Neuronal stem cell (in vitro differentiated cells): ENCODE measurements at places on chromosomes 11 and 22.
A peak's percentile ranks its signal among the peaks of the same experiment; 100 is the strongest.

GRCh38 chr11:70495351-70496310 is 97.3 kb downstream of the CTTN start:
- peaks cover 21% of the 10 kb centered on the region for H3K36me3 ChIP-seq
- H3K4me3 ChIP-seq: no peak overlapping the region
- H3K27ac ChIP-seq: no peak overlapping the region
- peaks cover 21% of the 10 kb centered on the region for H3K4me1 ChIP-seq

DNA sequence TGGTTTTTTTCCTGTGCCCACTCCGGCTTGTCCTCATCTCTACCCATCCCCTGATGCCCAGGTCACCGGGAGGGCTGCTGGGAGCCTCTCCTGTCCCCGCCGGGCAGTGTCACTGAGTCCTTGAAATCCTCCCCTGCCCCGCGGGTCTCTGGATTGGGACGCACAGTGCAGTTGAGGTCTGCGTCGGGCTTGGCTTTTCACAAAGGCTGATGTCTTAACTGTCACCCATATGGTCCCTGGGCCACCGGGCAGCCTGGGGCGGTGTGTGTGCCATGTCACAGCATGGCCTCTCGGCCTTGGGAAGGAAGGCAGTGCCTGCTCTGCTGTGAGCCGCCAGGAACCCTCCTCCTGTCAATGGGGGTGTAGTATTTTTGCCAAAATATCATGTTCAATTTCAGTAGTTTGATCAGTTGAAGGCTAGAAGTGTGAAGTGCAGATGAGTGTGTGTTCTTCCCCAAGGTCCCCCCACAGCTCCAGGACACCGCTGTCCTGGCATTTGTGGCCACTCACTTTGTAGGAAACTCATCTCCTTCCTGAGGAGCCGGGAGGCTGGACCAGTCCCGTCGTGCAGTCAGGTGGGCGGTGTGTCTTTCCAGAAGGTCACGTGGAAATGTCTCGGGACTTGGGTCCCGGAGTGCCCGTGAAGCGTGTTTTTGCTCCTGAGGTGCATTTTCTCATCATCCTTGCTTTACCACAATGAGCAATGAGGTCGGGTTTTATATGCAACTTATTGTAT is 37.6 kb downstream of the CTTN start:
- H3K27ac ChIP-seq: no peak overlapping the region
- DNase-seq: no peak
- H3K36me3 ChIP-seq: peaks cover 60% of the 10 kb centered on the region
- H3K27me3 ChIP-seq: no peaks in the 10 kb centered on the region
- H3K4me1 ChIP-seq: no peaks in the 10 kb centered on the region

DNA sequence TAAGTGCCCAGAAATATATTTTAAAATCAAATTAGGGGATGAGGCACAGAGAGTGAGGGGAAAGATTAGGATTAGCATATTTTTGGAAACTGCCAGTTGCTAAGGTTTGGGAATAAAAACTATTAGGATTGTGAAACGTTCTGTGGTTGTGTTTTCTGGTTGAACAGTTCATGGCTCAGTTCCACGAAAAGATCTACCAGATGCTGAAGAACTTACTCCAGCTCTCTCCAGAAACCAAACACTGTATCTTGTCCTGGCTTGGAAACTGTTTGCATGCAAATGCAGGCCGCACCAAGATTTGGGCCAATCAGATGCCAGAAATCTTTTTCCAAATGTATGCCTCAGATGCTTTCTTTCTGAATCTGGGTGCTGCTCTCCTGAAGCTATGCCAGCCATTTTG is 15.3 kb downstream of the UBE4A start:
- H3K4me3 ChIP-seq: no peak overlapping the region
- no peaks in the 10 kb centered on the region for H3K27me3 ChIP-seq
- peaks cover 18% of the 10 kb centered on the region for H3K36me3 ChIP-seq
- no peak for DNase-seq
- no peaks in the 10 kb centered on the region for H3K4me1 ChIP-seq

DNA sequence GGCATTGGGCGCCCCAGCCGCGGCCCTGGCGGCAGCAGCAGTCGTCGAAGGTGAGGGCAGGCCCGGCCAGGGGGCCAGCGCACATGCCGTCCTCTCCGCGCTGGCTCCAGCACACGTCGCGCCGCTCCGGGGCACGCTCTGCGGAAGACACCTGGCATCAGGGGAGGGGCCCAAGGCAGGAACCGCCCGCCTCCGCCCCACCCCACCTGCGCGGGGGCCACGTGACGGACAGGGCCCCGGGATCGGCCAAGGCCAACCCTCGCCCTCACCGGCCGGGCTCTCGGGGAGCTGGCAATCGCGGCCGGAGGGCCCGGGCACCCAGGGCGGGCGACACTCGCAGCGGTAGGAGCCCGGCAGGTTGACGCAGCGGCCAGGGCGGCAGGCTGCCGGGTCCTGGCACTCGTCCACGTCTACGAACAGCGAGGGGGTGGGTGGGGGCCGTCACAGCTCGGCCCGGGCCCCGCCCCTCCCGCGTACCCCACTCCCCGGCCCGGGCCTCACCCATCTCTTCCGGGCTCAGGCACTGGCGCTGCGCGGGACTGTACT is 14.9 kb downstream of the SCYL1 start:
- DNase-seq: no peak
- no peaks in the 10 kb centered on the region for H3K27me3 ChIP-seq
- H3K4me1 ChIP-seq: no peaks in the 10 kb centered on the region
- H3K27ac ChIP-seq: no peak overlapping the region
- H3K4me3 ChIP-seq: no peak overlapping the region

DNA sequence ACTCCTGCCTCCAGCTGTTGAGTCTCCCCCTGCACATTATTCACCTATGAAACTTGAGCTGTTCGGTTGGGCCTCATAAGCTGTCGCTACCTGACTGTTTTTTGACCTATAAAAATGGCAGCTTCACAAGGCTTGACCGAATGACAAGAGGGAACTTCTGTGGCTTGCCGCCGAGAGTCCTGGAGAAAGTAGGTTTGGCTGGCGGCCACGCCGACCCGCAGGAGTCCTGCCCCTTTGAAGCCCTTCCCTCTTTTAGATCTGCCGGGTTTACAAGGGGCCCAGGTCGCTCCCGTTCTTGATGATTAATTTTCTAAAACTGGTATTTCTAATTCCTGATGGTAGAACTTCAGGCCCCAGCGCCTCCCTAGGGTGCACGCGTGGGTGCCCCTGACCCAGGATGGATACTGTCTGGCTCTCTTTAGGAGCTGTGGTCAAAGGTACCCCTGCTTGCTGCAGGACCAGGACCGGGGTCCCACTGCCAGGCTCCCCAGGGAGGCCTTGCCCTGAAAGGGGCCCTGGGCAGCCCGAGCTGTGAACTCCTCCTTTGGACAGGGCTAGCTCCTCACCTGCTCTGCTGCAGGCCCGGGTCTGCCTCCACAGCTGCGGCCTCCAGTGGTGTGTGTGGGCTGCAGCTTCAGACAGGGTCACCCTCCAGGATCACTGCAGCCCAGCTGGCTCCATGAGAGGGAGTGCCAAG is 171.8 kb downstream of the CTTN start:
- no peaks in the 10 kb centered on the region for H3K36me3 ChIP-seq
- H3K4me1 ChIP-seq: peaks cover 16% of the 10 kb centered on the region
- no peaks in the 10 kb centered on the region for H3K27me3 ChIP-seq
- H3K4me3 ChIP-seq: no peak overlapping the region
- no peak overlapping the region for H3K27ac ChIP-seq

- peak overlapping the region; percentile 96 for H3K4me3 ChIP-seq
- peaks cover 21% of the 10 kb centered on the region for H3K36me3 ChIP-seq
- H3K27ac ChIP-seq: peak overlapping the region; percentile 84
- H3K27me3 ChIP-seq: peaks cover 7% of the 10 kb centered on the region
Observed at GRCh38 chr11:843818-844692, 1.4 kb downstream of the TSPAN4 start.

DNA sequence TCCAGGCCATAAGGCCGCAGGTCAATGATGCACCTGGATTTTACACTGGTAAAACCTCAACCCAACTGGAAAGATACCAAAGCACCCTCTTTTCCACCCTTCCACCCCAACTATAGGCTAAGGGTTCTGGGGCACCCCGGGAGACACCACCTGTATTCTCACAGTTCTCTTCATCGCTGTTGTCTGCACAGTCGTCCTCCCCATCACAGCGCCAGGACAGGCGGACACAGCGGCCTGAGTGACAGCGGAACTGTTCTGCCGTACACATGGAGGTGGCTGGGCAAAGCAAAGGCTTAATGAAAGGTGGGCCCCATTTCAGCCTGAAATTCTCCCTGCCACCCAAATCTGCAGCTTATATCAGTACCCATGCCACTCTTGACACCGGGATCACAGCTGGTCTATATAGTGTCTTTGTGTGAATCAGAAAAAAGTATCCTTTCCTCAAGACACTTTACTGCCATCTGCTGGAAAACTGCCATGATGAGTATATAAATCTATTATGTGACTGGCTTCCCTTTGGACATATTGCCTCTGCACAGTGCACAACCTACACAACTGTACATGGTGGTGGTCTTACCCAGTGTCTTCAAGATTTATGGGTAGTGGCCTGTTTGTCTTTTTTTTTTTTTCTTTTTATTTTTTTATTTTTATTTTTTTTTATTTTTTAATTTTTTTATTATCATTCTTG is 21.5 kb downstream of the LRP4 start:
- H3K27ac ChIP-seq: no peak overlapping the region
- no peak for DNase-seq
- no peak overlapping the region for H3K4me3 ChIP-seq
- H3K4me1 ChIP-seq: peaks cover 3% of the 10 kb centered on the region
- H3K36me3 ChIP-seq: peaks cover 35% of the 10 kb centered on the region

- no peak overlapping the region for H3K4me3 ChIP-seq
- H3K27ac ChIP-seq: no peak overlapping the region
- no peaks in the 10 kb centered on the region for H3K4me1 ChIP-seq
- no peaks in the 10 kb centered on the region for H3K36me3 ChIP-seq
- no peaks in the 10 kb centered on the region for H3K27me3 ChIP-seq
Observed at GRCh38 chr11:69311767-69312385, 17.9 kb downstream of the MYEOV start.

DNA sequence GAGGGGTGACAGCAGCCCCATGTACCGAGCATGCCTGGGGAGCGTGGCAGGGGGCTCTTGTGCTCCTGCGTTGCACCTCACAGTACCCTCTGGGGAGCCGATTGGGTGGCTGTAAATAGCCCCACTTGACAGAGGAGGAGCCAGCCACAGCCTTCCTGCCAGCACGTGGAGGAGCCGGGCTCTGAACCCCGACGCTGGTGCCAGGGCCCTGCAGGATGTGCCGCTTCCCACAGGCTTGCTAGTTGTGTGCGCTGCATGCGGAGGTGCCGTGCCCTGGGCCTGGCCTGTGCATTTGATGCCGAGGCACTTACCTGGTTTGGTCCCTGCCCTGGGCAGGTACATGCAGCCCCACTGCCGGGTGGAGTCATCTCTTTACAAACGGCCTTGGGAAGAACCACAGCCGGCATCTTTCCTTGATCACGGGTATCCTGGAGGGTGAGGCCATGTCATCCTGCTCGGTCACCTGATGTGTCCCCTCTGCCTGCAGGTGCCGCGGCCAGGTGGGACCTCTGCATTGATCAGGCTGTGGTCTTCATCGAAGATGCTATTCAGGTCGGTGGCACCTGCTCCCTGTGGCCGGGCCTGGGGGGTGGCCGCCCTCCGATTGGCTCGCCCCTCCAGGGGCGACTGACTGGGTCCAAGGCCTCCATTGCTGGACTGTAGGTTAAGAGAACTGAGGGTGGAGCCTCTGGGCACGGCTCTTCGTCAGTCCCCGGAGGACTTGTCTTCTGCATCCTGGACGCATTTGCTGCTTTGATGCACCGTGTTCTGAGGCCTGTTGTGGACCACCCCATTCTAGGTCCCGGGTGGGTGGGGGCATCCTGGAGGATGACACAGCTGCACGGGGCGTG is 5.0 kb downstream of the TPCN2 start:
- H3K4me3 ChIP-seq: no peak overlapping the region
- H3K27me3 ChIP-seq: no peaks in the 10 kb centered on the region
- peaks cover 8% of the 10 kb centered on the region for H3K4me1 ChIP-seq
- DNase-seq: no peak
- H3K27ac ChIP-seq: no peak overlapping the region

DNA sequence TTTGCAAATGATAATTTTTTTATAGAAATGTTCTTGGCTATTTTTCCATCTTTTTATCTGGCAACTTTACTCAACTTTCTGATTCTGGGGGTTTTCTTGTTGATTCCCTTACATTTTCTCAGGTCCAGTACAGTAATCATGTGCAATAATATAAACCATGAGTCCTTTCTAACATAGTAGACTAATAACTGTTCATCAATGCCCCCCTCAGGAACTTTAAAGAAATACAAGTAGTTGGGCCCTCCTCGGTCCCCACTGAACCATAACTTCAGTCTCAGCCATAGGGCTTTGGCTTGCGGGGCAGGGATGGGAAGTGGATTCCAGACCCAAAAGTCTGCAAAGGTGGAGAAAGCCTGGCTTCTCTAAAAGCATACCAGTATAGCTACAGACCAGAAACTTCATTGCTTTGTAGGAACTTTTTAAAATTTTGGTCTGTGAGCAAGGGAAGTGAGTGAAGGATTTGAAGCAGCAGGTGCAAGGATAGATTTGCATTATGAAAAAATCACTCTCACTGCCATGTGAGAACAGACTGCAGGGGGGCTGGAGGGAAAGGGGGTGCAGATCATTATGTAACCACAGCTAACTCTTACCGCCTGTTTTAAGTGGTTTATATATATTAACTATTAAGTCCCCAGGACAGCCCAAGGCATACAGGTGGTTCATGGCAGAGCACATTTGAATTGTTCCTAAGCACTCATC is 10.4 kb upstream of the TUB start:
- H3K36me3 ChIP-seq: no peaks in the 10 kb centered on the region
- H3K4me1 ChIP-seq: peaks cover 14% of the 10 kb centered on the region
- H3K27ac ChIP-seq: no peak overlapping the region
- H3K27me3 ChIP-seq: no peaks in the 10 kb centered on the region

DNA sequence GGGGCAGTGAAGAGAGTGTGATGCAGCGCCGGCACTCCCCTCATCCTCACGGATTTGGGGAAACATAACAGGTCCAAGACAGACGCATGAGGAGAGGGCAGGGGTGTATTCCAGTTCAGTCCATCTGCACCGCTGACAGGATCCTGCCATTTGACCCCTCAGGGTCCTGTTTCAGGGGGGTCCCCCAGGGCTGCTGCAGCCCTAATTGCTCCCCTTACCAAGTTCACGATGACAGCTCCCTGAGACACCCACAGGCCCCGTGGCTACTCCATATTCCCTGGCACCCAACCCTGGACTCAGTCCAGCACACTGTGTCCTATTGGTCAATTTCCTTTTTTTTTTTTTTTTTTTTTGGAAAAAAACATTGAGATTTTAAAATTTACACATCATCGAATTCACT is 41.5 kb downstream of the SHANK2 start:
- H3K36me3 ChIP-seq: no peaks in the 10 kb centered on the region
- H3K27me3 ChIP-seq: no peaks in the 10 kb centered on the region
- peaks cover 2% of the 10 kb centered on the region for H3K4me1 ChIP-seq

- no peaks in the 10 kb centered on the region for H3K36me3 ChIP-seq
- H3K27ac ChIP-seq: no peak overlapping the region
- H3K4me1 ChIP-seq: peaks cover 8% of the 10 kb centered on the region
- H3K27me3 ChIP-seq: peaks cover 55% of the 10 kb centered on the region
- H3K4me3 ChIP-seq: peak overlapping the region; percentile 5
Observed at GRCh38 chr11:128905345-128906184, 14.4 kb downstream of the KCNJ5 start.
